ENCODE measurements at places on chromosomes 6 and 20.

DNA sequence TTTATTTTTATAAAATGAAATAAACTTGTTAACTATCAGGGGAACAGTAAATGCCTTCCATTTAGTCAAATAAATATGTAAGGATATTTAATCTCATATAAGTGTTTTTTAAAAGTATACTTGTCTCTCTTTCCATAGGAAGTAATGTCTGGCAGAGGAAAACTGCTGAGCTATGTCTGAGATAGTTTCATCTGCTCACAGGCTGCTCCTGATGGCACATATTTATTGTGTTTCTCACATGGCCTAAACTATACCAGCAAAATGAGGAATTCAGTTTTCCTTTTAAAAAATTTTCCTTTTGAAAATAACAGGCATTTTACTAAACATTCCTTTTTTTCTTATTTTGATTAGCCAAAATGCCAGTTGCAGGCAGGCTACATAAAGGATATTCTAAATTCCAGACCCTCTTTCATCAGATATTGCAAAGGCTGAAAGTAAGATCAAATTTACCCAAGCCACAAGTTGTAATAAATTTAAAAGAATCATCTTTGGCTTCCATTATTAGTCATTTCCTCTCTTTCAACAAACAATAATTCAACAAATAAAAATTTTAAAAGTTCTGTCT, 60.1 kb upstream of the RNF146 start:
- no peak for DNase-seq

GRCh38 chr6:92623431-92623830, 795.9 kb downstream of the EPHA7 start:
- no peak for DNase-seq

DNA sequence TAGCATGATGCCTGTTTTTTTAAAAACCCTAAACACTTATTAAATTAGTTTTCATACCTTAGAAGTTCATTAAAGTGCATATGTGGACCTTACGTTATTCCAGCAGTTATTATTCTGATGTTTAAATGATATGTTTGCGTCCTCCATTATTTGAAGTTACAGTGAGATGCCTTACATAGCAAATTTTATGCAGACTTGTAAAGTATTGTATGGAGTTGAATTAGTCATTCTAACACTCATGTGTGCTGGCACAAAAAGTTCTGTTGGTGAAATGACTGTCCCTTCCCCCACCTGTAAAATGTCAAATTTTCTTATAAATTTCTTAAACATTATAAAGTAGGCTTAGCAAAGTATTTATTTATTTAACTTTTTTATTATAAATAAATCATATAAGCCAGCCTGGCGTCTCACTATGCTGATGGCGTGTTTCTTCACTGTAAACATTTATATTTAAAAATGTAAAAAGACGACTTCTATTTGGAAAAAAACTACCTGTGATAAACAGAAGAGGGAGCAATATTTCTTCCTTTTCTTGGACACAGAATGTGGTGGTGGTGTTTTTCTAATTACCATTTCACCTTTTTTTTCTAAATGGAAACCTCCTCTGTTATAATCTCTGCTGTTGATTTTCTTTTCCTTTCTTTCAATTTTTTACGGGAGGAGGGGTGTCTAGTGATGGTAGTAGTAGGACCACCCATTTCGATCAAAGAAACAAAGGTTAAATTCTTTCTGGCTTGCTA, 155.4 kb downstream of the RFPL4B start:
- DNase-seq: no peak

DNA sequence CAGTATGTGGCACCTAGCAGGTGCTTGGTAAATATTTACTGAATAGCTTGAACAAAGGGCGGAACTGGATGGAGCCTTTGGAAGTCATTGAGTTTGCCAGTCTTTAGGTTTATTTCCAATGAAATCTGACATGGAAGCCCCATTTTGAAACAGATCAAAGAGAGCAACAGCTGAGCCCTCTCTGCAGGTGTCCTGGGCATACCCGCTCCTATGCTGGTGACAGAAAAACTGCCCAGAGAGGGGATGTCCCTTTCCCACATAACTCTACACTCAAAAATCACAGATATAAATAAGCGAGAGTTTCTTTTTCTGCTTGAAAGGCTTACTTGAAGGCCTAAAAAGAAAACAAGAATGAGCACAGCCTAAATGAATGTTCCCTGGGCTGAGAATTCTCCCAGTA, 53.0 kb upstream of the RALY start:
- DNase-seq: no peak
